ENCODE measurements at places on chromosomes 11 and 22. TPM values are rescaled to one million over a fixed set of nuclear protein-coding genes. Genes with fewer than 3 reads are reported as not detected.

DNA sequence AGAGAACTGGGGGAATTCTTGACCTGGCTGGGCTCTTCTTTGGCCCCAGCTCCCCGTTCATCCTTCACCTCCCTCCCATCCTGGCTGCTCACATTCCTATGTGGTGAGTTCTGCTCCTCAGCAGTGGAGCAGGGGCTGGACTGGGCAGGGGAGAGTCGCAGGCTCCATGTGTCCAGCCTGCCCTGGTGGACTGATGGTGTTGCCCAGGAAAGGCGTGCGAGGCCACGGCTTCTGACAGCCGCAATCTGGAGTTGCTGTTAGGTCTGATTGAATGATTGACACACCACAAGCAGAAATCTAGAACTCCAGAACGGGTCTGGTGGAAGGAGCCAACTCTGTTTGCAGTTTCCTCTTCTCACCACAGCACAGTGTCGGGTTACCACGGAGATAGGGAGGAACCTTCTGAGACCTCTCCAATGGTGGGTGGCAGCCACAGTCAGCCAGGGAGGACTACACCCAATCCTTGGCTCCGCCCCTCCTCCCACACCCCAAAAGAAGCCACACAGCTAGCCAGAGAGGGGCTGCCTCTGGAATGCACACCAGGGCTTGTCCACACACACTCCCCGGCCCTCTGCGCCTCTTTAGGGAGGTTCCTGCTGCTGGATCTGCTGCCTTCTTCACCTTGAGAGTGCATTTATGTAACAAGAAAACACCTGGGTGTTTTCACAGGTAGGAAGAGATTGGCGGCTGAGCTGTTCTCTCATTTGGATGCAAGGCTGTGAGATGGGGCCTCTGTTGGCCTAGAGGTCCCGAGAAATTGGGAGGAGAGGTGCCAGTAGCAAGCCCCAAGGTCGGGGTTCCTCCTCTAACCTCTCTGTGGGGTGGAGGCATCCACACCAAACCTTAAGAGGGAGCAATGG is 56.4 kb upstream of the CD44 start:
- DNase-seq: peak; percentile 78

- DNase-seq: no peak
Measured at GRCh38 chr11:35483131-35483820, 42.1 kb downstream of the PAMR1 start.

DNA sequence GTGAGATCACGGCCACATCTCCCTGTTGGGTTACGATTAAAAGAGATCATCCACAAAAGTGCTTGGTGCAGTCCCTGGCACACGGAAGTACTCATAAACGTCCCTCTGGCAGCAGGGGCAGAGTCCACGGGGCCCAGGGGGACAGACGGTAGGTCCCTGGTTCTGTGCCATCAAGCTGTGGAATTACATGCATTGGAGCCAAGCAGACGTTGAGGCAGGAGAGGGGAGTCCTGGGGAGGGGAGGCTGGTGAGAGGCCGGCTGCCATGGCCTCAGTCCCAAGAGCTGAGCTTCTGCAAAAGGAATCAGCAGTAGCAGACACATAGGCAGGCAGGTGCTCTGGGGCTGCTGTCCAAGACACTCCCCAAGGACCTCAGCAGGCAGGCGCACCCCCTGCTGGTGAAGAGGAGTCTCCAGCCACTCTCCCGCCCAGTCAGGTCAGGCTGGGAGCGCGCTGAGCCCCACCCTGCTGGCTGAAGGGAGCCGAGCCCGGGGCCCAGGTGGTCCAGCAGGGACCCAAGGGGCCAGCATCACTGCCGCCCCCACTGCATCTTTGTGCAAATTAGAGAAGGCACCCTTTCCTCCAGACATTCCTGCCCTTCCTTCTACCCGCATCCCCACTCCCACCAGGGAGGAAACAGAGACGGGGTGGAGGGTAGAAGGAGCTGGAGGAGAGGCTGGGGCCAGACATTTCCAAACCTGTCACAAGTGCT is 7.6 kb upstream of the KCTD17 start:
- peak; percentile 57 for DNase-seq

DNA sequence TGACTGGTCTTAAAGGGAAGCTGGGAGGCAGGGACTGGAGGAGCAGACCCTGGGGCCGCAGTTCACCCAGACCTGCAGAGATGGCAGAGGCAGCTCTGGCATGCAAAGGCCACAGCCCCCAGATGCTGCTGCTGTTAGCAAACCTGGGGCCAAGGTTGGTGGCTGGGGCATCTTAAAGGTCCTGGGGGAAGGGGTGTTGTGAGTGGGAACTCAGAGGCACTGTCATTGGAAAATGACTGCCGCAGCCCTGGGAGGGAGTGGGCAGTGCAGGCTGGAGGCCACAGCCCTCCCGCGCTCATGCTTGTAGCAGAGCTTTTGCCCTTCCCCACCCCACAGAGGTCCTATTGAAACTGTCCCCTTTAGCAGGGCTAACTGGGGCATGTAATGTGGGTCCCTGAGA is 111.8 kb downstream of the CTTN start:
- DNase-seq: no peak

The TBC1D10A gene
- 23.6 TPM for total RNA-seq

The BET1L gene
- total RNA-seq: 18.9 TPM

The LDHAL6A gene
- not detected for total RNA-seq

The SLC22A8 gene
- not detected for total RNA-seq

The IRAG1 gene
- 0.15 TPM for total RNA-seq

Data from renal cortical epithelial cell (primary cell).